Brain pericyte (primary cell): ENCODE measurements at places on chromosomes 16 and 17.

- no peak for DNase-seq
Measured at GRCh38 chr16:8178271-8178670, 412.0 kb downstream of the TMEM114 start.

- no peak for DNase-seq
Measured at GRCh38 chr17:76635039-76635438, 8.5 kb downstream of the ST6GALNAC1 start.

GRCh38 chr17:8555062-8555461, 75.5 kb downstream of the MYH10 start:
- DNase-seq = no peak

- DNase-seq = no peak
Measured at GRCh38 chr16:69286941-69287713, 24.0 kb upstream of the VPS4A start.

GRCh38 chr17:11940904-11941303, 56.4 kb downstream of the ZNF18 start:
- no peak for DNase-seq

- no peak for DNase-seq
Measured at GRCh38 chr17:48393283-48393682, 36.7 kb downstream of the SKAP1 start.

GRCh38 chr17:76578376-76578775, 7.3 kb downstream of the ST6GALNAC2 start:
- no peak for DNase-seq

DNA sequence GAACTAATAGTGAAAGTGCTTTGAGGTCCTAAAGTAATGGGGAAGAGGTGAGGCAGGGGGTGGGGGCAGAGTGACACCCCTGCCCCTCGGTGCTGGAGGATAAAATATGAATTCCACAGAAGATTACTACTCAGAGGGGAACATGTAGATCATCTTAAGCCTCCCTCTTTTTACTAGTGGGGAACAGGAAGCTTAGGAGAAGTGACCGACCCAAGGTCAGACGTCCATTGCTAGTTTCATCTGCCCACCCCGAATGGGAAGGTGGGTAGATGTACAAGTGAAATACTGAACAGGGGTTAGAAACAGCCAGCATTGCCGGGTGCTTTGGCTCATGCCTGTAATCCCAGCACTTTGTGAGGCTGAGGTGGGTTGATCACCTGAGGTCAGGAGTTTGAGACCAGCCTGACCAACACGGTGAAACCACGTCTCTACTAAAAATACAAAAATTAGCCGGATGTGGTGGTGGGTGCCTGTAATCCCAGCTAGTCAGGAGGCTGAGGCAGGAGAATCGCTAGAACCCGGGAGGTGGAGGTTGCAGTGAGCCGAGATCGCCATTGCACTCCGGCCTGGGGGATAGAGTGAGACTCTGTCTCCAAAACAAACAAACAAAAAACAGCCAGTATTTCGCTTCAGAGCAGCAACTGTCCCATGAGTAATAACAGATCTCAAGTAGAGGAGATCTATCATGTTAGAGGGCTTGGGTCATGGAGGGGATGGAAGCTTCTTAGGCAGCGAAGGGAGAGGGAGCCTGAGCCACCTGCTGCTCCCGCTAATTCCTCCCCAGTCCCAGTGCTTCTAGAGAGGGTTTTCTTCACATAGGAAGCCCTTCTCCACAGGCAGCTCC, 1.2 kb upstream of the NR1D1 start:
- DNase-seq = no peak

GRCh38 chr16:52634104-52634503, 87.2 kb upstream of the TOX3 start:
- no peak for DNase-seq

GRCh38 chr17:49337884-49338283, 24.2 kb downstream of the ZNF652 start:
- DNase-seq = no peak

DNA sequence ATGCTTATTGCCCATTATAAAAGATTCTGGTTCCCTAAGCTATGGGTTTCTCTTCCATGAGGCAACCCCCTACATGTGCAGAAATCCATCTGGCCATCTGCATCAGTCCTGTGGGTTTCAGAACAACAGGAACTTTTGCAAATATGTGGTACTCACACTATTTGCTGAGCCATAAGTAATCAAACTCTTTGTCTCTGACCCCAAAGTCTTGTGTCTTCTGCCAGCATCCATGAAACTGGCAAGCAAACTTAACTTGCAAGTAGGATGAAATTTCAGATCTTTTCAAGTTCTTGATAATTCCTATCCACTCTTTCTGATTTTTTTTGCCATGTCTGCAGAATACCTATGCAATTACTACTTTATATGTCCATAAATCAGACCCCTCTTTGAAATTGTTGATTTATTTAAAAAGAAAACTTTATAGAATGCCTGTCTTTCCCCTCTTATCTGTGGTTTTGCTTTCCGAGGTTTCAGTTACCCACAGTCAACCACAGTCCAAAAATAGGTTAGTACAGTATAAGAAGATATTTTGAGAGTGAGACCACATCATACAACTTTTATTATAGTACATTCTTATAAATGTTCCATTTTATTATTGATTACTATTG, 158.4 kb upstream of the IRX3 start:
- no peak for DNase-seq

- DNase-seq = no peak
Measured at GRCh38 chr16:11843206-11843605, 8.1 kb downstream of the RSL1D1 start.

DNA sequence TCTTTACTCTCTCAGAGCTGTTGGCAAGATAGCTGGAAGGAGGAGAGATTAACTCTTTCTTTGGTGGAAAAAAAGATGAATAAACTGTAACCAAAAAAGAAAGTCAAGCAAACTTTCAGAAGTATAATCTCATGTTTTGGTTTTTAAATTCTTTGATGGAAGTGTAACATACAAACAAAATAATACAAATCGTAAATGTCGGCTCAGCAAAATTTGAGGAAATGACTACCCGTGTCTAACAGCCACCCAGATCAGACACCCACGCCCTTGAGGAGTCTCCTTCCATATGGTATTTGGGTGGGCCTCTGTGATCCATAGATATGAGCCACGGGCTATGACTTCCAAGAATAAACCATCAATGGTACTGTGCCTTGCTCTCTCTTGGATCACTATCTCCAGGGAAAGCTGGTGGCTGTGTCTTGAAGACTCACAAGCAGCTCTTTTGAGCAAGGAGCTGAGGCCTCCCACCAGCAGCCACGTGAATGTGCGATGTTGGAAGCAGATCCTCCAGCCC, 9.6 kb upstream of the CD300C start:
- DNase-seq = no peak

- DNase-seq = no peak
Measured at GRCh38 chr16:19829844-19830692, 54.6 kb downstream of the GPRC5B start.

DNA sequence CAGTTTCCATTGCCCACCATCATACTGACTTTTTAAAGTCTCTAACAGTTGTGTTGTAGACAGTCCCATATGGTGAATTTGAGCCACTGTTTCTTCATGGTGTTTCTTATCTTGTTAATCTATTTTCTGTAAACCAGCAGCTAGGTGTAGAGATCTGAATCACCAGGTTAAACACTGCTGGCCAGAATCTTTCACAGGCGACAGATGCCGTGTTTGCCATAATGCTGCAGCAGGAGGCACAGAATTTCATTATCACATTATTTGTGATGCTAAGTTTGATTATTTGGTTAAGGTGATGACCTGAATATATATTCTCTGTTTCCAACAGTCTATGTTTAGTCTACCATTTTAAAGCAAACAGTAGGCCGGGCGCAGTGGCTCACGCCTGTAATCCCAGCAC, 11.5 kb upstream of the CNGB1 start:
- DNase-seq = no peak

- DNase-seq = no peak
Measured at GRCh38 chr17:47670064-47670463, 20.3 kb downstream of the KPNB1 start.

DNA sequence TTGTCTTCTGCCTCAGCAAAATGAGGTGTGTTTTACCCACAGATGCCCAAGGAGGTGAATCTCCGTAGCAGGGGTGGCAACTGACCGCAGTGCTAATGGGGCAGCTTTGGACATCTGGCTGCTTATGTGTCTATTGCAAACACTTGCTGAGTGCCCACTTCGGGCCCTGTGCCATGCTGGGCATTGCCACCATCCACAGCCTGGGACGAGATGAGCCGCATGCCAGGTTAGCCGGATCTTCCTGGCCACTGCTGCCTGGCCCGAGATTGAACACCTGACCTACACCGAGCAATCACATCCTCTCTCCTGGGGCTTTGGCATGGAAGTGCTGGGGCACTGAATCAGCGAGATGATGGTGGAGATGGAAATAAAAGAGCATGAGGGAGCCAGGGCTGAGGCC, 238.7 kb downstream of the GSG1L start:
- DNase-seq = no peak
